ENCODE measurements at places on chromosomes 7 and 10. TPM values are rescaled to one million over a fixed set of nuclear protein-coding genes. Genes with fewer than 3 reads are reported as not detected.

The HTRA1 gene
- polyA plus RNA-seq = 179 TPM

The ZDHHC4 gene
- polyA plus RNA-seq = 99.4 TPM

The SOSTDC1 gene
- polyA plus RNA-seq = 0.11 TPM

The ADAM12 gene
- 8.0 TPM for polyA plus RNA-seq

The NUTM2E gene
- 0.09 TPM for polyA plus RNA-seq

The CREB5 gene
- polyA plus RNA-seq = 23.3 TPM

The FAM13C gene
- polyA plus RNA-seq = 3.1 TPM

The TAS2R4 gene
- 0.26 TPM for polyA plus RNA-seq

The ADRA2A gene
- not detected for polyA plus RNA-seq

- DNase-seq = no peak
Measured at GRCh38 chr10:78455236-78455635, 421.6 kb downstream of the RPS24 start.

GRCh38 chr10:14151571-14151970 lies 179.2 kb downstream of the FRMD4A start:
- no peak for DNase-seq

DNA sequence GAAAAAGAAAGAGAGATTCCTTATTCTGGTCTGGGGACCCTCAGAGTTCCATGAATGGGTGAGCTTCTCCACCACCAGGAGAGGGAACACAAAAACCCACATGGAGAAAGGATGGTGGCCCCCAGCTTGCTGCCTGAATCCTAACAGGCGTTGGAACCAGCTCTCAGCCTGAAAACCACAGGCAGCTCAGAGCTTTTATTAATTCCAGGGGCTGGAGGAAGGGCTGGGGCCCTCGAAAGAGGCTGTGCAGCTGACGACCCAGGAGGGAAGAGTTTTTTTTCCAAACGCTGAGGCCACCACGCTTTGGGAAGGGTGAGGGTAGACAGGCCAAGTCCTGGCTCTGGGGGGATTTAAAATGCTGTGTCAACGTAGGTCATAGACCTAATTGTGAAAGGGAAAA lies 10.8 kb upstream of the ELN start:
- DNase-seq = no peak

DNA sequence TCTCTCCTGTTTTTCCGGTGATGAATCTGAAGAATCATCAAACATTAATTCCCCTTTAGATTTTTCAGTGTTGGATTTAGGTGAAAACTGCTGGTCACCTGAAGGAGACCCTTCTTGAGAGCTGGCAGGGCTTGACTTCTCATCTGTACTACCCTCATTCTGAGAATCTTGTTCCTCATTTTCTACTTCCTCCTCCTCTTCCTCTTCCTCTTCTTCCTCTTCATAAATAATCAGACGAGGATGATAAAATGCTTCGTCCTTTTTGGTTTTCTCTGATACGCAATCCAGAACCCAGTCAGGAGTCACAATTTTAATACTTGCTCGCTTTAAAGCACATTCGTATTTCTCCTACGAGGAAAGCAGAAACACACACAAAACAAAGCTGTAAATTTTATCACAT lies 26.9 kb downstream of the PAXIP1 start:
- DNase-seq = no peak

DNA sequence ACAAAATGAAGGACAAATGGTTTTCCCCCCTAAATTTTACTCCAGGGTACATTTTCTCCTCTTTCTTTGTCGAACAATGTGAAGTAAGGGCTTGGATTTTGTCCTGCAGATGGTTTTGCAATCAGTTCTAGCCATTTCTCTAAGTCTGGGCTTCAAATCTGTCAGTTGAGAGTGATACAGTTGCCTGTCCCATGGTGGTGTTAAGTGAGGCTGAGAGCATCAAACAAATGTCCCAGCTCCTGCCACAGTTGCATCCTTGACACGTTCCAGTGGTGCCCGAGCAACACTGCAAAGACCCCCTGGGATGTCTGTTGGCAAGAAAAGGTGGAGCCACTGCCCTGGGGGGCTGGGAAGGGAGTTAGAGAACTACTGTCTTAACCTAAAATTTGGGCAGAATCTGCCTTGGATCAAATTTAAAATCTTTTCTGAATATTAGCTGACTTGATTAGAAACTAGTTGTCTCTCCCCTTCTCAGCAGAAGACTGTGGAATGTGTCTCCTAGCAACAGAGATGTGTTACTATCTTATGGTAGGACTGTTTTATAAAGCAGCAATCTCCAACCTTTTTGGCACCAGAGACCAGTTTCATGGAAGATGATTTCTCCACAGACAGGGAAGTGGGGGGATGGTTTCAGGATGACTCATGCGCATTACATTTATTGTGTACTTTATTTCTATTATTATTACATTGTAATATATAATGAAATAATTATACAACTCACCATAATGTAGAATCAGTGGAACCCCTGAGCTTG lies 102.0 kb upstream of the STEAP1B start:
- DNase-seq = no peak

DNA sequence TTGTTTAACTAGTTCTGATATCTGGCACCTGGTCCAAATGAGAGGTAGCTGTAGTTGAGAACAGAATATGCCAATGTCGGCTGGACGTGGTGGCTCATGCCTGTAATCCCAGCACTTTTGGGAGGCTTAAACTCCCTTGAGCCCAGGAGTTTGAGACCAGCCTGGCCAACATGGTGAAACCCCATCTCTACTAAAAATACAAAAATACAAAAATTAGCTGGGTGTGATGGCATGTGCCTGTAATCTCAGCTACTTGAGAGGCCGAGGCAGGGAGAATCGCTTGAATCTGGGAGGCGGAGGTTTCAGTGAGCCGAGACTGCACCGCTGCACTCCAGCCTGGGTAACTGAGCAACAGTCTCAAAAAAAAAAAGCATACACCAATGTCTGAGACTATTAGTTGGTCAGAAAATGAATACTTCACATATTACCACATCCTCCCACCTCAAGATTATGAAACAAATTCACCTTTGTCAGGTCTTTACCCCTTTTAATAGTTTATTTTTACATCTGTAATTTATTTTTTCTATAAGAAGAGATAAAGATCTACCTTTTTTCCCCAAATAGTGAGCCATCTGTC lies 38.8 kb downstream of the EPC1 start:
- no peak for DNase-seq

DNA sequence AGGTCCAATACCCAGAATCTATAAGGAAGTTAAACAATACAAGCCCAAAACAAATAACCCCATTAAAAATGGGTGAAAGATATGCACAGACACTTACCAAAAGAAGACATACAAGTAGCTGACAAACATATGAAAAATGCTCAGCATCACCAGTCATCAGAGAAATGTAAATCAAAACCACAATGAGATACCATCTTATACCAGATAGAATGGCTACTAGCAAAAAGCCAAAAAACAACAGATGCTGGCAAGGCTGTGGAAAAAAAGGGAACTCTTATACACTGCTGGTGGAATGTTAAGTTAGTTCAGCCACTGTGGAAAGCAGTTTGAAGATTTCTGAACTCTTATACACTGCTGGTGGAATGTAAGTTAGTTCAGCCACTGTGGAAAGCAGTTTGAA lies 331.1 kb downstream of the KIF20B start:
- no peak for DNase-seq

GRCh38 chr10:5514226-5514850 lies 10.4 kb upstream of the CALML3 start:
- DNase-seq = no peak

DNA sequence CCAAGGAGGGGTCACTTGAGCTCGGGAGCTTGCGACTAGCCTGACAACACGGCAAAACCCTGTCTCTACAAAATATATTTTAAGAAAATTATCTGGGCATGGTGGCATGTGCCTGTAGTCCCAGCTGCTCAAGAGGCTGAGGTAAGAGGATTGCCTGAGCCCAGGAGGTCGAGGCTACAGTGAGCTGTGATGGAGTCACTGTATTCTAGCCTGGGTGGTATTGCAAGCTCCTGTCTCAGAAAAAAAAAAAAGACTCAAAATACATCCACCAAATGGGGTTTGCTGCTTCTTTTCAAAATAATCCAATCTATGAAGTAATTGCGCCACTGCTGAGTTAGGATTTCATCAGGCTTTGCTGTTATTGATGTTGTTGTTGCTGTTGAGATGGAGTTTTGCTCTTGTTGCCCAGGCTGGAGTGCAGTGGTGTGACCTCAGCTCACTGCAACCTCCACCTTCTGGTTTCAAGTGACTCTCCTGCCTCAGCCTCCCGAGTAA lies 11.1 kb upstream of the VIM start:
- no peak for DNase-seq

DNA sequence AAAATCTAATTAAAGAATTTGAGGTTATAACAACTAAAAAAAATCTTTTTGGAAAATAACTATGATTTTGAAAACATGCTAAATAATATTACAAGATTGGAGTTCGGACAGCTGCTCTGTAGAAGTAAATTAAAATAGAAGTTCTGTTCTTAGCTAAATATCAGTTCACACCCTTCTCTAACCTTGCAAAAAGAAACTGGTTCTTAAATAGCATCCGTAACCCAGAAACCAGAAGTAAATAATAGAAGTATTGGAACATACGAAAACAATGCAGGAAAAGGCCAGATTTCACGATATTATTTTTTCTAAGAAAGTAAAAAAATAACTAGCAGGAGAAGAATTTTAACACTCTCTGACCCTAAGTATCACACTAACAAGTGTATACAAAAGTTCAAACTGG lies 164.7 kb downstream of the PRKG1 start:
- DNase-seq = no peak

- DNase-seq = no peak
Measured at GRCh38 chr7:38310591-38311101, 37.2 kb upstream of the TARP start.

DNA sequence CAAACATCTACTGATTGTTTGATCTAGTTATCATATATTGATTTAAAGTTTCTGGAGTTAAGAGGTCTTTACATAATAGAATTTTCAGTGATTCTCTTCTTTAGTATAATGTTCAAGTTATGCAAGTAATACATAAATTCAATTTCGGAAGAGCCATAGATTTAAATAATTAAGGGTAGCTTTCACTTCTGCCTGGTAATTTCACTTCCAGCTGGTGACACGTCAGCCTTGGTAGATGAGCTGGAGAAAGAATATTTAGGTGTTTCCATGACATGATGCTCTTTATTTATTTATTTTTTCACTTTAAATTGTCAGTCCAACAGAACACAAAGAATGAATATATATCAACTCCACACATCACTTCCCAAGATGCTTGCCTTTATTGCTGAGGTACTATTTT lies 5.2 kb upstream of the OTUD1 start:
- DNase-seq = no peak

DNA sequence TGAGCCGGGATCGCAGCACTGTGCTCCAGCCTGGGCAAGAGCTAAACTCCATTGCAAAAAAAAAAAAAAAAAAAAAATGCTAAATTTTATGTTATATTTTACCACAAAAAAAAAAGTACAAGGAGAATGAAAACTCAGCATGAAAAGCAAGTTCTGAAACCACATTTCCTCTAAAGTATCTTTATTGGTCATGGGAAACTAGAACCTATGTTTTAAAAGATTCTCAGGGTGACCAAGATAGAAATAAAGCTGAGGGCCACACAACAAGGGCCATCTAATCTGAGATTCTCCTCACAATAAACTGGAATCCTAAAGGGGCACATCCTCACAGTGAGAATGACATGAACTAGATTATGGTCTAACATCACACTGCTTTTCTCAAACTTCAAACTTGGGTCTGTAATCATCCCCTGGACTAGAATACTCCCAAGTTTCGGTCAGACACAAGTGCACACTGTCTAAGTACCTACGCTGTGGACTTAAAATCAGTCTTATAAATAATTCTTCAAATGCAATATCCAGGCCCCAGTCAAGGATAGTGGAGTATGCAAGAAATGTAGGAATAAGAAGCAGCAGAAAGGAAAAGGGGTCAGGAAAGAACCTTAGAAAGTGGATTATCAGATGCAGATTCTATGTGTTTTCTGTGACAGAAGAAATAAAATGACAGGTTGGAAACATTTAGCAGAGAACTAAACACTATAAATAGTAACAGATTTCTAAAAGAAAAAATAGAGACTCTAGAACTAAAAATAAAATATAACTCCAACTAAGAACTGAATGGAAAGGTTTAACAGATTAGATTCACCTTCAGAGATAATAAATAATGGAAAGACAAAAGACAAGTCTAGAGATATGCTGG lies 49.9 kb downstream of the COA1 start:
- no peak for DNase-seq

GRCh38 chr10:83555264-83555663 lies 584.0 kb upstream of the GHITM start:
- no peak for DNase-seq

DNA sequence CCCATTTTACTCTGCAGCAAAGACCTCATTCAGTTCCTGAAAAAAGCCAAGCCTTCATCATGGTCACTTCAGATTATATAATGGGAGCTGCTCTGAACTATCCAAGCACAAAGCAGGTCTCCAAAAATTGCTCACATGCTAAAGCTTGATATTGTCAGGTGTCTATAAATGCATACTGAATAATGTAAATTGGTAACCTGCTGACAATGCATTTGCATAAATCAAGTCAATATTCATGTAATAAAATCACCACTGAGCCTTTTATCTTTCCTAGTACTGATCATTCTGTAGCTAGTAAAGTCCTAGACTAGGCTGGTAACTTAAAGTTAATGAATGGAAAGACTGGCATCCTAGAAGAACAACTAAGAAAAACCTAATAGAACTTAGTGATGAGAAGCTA lies 188.3 kb downstream of the IMMP2L start:
- no peak for DNase-seq

- no peak for DNase-seq
Measured at GRCh38 chr7:27187475-27188385, 2.7 kb upstream of the HOXA11 start.

- DNase-seq = no peak
Measured at GRCh38 chr7:30331338-30331737, 46.9 kb downstream of the ZNRF2 start.

GRCh38 chr10:61612009-61612408 lies 50.7 kb upstream of the CABCOCO1 start:
- no peak for DNase-seq

DNA sequence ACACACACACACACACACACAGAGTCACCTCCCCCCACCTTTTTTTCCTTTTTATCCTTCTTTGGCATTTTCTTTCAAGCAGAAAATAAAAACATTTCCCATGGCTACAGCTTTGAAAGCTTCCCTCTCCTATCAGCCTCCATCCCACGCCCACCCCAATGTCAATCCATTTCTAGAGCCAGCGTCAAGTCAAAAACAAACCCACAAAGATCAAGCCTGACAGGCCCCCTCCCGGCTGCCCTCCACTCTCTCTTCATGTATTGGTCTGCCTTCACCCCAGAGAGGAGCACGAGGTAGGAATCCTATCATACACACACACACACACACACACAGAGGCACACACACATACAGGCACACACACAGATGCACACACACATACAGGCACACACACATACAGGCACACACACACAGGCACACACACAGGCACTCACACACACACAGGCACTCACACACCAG lies 8.0 kb upstream of the TNRC18 start:
- no peak for DNase-seq

DNA sequence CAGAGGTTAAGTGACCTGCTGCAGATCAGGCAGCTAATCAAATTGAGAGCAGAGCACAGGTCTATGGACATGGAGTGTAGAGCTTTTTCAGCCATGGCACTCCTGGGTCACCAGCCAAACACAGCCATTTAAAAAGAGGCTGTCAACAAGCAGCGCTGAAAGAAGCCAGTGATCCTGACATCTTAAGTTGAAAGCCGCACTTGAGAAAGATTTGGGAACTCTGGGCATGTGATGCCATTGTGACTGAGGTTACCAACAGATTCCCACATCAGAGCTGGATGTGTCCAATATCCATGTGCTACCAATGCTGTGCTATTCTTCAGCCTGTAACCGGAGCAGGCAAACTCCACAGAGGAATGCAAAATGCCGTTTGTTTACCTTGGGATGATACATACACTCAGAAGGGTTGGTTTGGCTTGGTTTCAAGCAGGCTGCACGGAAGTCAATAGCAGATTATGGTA lies 56.2 kb upstream of the ABLIM1 start:
- DNase-seq = peak; percentile 95

- no peak for DNase-seq
Measured at GRCh38 chr10:121627876-121628581, 29.8 kb upstream of the FGFR2 start.

Data from AG04450 (cell line).